ENCODE measurements at places on chromosomes 7 and 10.
A peak's percentile ranks its signal among the peaks of the same experiment; 100 is the strongest.

- no peak for DNase-seq
Observed at GRCh38 chr10:2604891-2605290, 462.5 kb upstream of the PFKP start.

DNA sequence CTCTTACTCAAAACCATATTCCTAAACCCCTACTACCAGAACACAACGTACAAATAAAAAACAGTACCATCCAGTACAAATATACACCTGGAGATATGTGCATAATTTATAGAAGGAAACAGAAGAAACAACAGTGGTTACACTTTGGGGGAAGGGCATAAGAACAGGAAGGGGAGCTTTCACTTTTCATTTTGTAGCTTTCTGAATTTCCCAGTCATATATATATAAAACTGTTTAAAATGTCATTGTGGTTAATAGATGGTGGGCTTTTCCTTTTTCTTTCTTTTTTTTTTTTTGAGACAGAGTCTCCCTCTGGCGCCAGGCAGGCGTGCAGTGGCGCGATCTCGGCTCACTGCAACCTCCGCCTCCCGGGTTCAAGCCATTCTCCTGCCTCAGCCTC is 47.2 kb downstream of the MALSU1 start:
- no peak for DNase-seq

DNA sequence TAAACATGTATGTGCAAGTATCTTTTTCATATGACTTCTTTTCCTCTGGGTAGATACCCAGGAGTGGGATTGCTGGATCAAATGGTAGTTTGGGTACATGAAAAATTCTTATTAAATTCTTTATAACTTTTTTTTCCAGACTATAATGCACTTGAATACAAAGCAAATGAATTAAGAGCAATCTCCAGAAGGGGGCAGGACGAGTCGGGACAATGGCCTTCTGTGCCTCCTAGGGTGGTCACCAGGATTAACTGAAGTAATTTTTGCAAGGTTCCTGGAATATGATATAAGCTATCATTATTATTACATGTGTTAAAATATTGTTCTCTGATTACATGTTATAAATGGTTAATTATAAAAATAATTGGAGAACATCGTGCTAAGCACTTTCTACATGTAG is 127.2 kb downstream of the PPP1R17 start:
- DNase-seq: peak; percentile 3

DNA sequence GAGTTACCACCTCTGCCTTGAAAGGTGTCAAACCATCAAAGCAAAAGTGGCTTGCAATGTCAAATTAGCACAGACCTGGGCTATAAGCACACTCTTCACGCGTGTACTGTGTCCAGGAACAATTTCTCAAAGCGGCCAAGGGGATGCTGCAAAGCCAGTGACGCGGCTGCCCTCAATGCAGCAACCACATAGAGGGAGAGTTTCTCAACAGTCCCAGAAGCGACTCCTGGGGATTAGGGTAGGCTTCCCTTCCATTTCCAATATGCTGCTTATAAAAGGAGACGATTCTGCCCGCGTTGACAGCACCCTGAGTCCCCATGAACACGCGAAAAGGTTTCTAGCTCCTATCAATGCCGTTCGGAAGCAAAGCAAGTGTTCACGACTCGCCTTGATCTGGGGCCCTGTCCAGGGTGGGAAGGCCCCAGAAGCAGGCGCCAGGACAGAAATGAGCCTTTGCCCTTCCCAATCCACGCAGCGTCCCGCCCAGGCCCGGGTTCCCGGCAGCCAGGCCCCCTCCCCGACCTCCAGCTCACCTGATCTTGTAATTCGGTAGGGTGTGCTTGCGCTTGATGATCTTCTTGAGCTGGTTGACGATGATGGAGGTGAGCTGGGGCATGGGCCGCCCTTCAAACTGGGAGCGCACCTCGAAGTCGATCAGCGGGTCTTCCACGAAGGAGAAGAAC is 1.3 kb downstream of the PDZD8 start:
- DNase-seq: peak; percentile 10

DNA sequence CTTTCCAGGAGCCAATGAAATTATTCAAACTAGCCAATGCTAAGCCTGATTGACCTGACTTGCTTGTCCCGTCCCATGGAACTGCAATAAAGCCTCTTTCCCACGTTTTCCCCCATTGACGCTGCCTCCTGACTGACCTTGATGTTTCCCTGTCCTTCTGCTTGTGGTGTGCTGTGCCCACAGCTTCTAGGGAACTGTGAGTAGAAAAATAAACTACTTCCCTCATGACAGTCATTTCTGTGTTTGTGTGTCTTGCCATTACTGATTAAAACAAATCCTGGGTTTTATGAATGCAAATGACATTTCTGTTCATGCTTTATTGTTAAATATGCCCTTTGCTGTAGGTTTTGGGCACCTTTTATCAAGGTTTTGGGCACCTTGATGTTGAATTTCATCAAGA is 91.3 kb upstream of the ABI1 start:
- no peak for DNase-seq

- peak; percentile 58 for DNase-seq
Observed at GRCh38 chr7:102260856-102261255, 25.8 kb upstream of the SH2B2 start.

GRCh38 chr7:99953649-99954048 is 22.2 kb downstream of the AZGP1 start:
- DNase-seq: no peak

DNA sequence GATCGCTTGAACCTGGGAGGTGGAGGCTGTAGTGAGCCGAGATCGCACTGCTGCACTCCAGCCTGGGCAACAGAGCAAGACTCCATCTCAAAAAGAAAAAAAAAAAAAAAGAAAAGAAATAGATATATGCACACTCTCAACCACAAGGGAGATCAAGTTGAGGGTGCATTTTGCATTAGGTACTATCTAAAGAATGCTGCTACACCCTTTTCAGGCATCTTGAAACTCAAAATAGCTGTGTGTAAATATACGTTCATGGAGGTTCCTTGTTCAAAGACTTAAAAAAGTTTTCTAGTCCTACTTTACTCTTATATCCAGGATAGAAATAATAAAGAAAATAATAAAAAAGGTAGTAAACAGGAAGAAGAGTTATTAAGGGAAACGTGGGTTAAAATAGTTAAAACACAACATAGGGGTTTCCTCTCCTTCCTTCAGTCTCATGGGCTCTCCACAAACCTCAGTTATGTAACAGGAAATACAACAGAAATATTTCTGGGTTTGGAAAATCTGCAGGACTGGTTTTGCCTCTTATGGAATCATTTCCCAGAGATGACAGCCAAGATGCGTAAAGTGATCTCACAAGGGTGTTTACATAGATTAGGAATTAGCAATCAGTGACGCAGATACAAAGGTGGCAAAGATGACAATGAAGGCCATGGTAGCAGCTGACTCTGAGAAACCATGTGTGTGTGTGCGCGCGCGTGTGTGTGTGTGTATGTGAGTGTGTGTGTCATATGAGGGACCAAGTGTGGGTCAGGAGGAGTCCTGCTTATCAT is 15.1 kb downstream of the STEAP4 start:
- DNase-seq: no peak

DNA sequence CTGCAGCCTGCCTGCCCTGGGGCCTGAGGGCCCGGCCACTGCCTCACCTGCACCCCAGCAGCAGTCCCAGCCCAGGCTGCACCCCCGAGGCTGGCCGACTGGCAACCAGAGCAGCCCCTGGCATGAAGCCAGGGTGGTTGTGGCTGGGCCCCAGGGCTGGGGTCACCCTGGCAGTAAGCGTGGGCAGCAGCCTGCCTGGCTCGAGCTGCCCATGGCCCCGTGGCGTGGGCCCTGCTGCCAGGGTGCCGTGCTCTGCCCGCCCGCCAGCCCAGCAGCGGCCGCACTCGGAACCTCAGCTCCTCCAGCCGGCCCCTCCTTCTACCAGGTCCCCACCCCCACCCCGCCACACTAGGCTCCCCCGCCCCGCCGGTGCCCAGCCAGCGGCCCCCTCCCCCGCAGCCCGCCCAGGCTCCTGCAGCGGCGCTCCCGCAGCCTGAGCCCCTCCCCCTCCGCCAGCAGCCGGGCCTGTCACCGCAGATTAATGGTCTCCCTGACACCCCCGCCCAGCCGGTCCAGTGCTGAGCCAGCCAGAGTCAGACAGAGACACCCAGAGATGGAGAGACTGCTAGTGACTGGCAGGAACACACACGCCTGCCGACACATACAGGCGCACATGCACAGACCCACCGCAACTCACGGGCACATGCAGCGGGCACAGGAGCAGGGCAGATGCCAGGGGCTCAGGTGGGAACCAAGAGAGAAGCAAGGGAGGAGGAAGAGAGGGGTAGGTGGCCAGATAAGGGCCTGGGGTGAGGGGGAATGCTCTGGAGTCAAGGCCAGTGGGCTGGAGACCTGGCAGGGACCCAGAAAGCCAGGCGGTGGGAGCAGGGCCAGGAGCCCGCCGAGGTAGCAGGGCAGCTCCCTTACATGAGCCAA is 22.4 kb downstream of the KCNH2 start:
- DNase-seq: no peak

GRCh38 chr7:83672157-83672556 is 23.2 kb upstream of the SEMA3E start:
- DNase-seq: no peak

- DNase-seq: no peak
Observed at GRCh38 chr7:150983893-150984368, 5.8 kb upstream of the KCNH2 start.

DNA sequence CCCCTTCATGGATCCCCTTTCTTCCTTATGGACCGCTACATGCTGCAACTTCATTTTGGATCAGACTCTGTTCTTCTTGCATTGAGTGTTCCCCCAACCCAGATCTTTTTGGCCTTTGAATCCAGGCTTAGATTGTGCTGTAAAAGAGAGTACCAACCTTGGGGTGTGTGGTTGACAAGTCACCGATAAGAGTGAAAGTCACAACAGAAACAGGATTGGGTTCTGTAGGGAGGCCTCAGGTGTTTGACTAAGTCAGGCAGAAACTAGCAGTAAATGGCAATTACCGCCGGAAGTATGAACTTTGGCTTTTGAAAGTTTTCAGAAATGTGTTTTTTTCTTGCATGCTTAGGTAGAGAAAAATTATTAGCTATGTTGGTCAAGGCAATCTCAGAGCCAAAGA is 89.3 kb downstream of the TMEM106B start:
- DNase-seq: no peak

GRCh38 chr10:44865289-44865671 is 45.9 kb upstream of the TMEM72 start:
- DNase-seq: no peak

DNA sequence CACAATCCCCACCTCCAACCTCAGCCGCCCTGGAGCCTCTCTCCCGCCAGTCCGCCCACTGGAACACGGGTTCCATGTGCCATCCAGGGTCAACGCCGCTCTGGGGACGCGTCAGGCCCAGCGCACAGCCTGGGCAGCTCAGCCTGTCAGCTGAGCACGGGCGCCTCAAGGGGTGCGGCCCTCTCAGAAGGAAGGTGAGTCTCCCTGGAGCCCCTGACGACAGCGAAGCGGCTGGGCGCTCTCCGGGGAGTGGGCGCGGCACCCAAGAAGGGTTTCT is 1.2 kb upstream of the SLC18A3 start:
- DNase-seq: no peak

GRCh38 chr7:106795877-106796231 is 69.2 kb upstream of the PIK3CG start:
- DNase-seq: no peak

GRCh38 chr7:21923658-21924057 is 22.0 kb downstream of the CDCA7L start:
- no peak for DNase-seq
